ENCODE measurements at places on chromosomes 6 and 20. TPM values are rescaled to one million over a fixed set of nuclear protein-coding genes. Genes with fewer than 3 reads are reported as not detected.

- no peak for DNase-seq
These were observed 609.5 kb upstream of the ARID1B start for GRCh38 chr6:156167625-156168071.

DNA sequence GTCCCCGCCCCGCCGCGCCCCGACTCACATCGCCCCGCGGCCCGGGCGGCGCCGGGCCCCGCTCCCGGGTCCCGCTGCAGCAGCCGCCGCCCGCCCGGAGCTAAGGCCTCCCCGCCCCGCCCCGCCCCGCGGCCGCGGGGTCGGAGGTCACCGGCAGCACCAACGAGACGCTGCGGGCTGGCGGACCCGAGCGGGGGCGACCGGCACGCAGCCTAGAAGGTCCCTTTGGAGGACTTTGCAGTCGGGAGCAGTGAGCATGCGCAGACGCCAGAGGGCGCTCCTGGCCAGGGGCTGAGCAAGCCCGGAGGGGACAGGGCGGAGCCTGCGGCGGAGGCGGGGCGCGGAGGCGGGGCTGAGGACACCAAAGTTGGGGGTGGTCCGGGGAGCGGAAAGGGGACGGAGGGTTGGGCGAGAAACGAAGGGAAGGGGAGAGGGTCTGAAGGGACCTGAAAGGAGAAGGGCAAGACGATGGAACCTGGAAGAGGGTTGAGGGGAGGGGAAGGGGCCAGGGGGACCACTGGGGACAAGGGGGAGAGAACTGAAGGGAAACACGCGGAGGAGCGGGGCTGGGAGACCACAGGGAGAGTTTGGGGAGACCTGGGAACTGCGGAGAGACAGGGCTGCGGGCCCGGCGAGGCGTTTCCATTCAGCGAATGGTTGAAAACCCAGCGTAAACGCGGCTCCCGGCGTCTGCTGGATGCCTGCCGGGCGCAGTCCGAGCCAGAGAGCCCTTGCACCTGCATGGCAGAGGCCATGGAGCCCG lies at the start of gene FRS3:
Gene FRS3 (minus strand): TSS at position 113 of the 763 bp plus-strand sequence. CDS start 2,913 bp downstream, outside the sequence.
- peak; percentile 96 for DNase-seq

- DNase-seq, result no peak
These were observed 63.0 kb upstream of the VSTM2L start for GRCh38 chr20:37839955-37840354.

The ZNF831 gene
- 3.6 TPM for total RNA-seq

The TXLNB gene
- total RNA-seq, result 0.37 TPM

The SMLR1 gene
- not detected for total RNA-seq

The ZNF318 gene
- 13.2 TPM for total RNA-seq
